Activated naive CD4-positive, alpha-beta T cell (primary cell): ENCODE measurements at places on chromosomes 4 and X.

GRCh38 chrX:153807976-153808375, 13.5 kb downstream of the SSR4 start:
- DNase-seq, result no peak

DNA sequence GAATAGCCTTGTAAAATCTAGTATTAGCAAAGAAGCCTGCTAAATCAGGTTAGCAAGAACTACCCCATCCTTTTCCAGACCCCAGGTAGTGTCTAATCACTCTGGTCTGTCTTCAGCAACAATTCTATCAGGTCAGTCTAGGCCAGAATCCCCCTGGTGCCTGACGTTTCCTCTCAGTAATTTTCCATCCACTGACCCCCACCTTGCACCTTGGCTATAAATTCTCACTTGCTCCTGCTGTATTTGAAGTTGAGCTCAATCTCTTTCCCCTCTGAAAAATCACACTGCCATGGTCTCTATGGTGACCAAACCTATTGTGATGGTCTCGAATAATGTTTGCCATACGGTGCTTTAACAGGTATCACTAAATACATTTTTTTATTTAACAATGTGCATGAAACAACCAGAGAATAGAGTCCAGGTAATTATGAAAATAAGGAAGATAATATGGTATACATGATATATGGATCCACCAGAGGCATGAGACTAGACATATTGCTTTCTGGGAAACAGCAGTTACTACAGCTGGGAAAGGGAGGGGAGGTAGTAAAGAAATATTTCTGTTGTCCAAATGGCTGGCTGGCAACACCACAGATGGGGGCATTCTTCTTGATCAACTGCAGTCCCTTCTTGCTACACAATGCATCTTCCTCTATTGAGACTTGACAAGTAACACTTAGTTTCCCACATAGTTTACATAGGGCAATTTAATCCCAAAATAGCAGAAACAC, 33.8 kb downstream of the CXCL1 start:
- no peak for DNase-seq

GRCh38 chr4:187077744-187078401, 354.2 kb upstream of the FAT1 start:
- DNase-seq, result no peak

- DNase-seq, result no peak
Observed at GRCh38 chrX:18045436-18045835, 175.2 kb downstream of the BEND2 start.

GRCh38 chrX:21905313-21905712, 35.2 kb upstream of the SMS start:
- DNase-seq, result no peak
